ENCODE measurements at places on chromosomes 13 and 19.

GRCh38 chr13:59178344-59178743, 985.4 kb downstream of the DIAPH3 start:
- DNase-seq = no peak

- DNase-seq = no peak
Observed at GRCh38 chr13:31431722-31432137, 232.0 kb downstream of the B3GLCT start.

DNA sequence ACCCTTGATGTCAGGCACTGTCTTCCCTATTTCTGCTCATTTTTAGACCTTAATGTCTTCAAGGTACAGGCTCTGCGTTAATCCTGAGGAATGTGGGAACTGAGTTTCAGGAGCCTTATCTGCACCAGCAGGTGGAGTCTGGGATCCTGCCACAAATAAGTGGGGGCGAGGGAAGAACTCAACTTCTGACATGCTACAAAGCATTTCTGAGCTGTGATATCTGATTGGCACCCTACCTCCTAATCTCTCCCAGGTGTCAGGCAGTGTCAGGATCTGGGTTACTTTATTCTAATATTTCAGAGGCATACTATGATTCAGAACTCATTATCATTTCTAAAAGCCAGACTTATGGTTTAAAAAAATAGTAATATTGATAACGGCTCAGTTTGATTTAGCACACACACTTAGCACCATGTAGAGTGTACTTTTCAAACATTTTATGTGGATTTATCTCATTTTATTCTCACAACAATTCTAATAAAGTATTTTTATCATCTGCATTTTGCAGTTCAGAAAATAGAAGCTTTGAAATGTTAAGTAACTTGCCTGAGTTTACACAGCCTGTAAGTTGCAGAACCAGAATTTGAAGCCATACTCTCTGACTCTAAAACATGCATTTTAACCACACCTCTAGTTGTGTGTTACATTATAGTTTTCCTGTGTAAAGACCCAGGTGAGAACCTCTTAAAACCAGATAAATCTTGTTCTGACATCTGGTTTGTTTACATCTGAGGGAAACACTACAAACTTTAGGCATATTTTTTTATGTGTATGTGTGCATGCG, 358.6 kb downstream of the TDRD3 start:
- no peak for DNase-seq

GRCh38 chr19:15402411-15403150, 16.2 kb downstream of the AKAP8L start:
- DNase-seq = no peak

GRCh38 chr19:46925548-46925950, 64.8 kb downstream of the ARHGAP35 start:
- no peak for DNase-seq

Data from non-pigmented ciliary epithelial cell (primary cell).